Stimulated activated CD8-positive, alpha-beta memory T cell treated with anti-CD3 and anti-CD28 coated beads, Interleukin-4, amount 100 ng/mL, for 48 hours (primary cell): ENCODE measurements at places on chromosomes 5 and 9.

- DNase-seq, result no peak
Observed at GRCh38 chr9:89811886-89812450, 207.2 kb downstream of the GADD45G start.

DNA sequence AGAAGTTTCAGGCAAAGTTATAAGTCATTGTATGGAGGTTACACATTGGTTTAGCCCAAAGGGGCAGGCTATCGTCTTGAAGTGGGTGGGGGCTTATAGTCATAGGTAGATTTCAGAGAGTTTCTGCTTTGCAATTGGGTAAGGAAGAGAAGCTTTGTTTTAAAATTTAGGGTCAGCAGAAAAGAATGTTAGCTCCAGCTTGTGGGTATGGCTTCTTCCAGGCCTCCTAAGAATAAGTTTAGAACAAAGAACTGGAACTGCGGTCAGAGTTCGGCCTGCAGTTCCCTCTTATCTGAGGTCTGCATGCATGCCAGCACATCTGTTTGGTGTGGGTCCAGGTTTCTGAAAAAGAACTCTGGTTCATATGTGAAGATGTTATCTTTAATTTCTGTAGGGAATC lies 96.1 kb downstream of the CYFIP2 start:
- DNase-seq, result no peak

- DNase-seq, result no peak
Observed at GRCh38 chr5:40962207-40962955, 53.1 kb downstream of the C7 start.

DNA sequence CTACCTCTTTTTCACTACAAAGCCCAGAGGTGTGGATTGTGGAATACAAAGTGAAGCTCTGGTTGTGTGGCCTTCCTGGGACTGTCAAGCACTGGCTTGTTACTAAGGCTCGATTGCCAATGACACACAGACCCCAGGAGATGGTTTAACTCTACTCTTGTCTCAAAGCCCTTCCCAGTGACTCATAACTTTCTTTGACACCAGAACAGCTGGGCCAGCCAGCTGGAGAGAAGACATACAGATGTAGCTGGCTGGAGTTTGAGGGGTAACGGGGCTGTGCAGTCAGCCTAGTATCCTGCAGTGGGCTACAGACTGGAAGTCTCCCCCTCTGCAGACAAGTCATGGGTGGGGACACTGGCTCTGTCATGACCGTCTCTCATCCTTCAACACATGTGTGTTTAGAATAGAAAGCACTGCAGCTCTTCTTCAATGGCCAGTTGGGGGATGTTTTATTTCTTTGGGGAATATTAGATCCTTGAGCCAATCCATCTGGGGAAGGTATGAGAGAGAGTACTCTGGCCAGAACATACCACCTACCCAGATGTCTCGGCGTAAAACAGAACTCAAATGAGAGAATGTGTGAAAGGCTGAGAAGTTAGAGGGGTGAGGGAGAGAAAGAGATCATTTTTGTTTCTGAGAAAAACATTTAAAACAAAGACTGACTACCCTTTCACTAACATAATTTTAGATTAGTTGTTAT lies 53.3 kb downstream of the SEMA6A start:
- no peak for DNase-seq

DNA sequence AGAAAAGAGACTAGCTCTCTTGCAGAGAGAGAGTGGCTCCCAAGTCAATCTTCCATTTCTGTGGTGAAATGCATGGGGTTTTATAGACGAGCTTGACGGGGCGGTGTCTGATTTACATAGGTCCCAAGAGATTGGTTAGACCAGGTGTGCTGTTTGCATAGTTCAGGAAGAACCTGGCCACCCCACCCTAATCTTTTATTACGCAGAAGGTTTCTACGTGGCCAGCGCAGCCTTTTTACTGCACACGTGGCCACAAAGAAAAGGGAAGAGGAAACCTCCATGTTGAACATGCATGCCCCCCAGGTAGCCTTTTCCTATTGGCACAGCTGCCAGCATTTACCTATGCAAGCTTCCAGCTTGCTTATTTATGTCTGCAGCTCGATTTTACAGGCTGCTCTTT lies 92.1 kb downstream of the CAVIN4 start:
- no peak for DNase-seq

DNA sequence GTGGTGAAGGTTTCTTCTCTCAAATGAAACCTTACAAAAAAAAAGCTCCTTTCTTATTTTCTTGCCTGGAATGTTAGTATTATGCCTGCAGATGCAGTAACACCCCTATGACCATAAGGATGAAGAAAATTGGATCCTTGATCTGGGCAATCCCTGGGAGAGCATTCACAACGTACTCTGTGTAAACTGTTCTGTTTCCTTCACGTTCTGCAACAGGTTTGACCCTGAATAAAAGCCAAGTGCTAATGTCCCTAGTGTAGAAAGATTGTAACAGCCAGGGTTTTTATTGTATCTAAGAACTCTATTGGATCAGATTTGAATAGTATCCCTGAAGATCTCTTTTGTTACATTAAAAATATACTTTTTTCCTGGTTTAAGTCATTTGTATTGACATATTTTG lies 1639.6 kb upstream of the ACO1 start:
- DNase-seq, result no peak

GRCh38 chr5:143619040-143619439 lies 192.9 kb upstream of the HMHB1 start:
- DNase-seq, result no peak

GRCh38 chr5:149552553-149553160 lies 1.4 kb upstream of the CSNK1A1 start:
- no peak for DNase-seq

- DNase-seq, result no peak
Observed at GRCh38 chr5:39471836-39472508, 47.2 kb upstream of the DAB2 start.

- no peak for DNase-seq
Observed at GRCh38 chr5:139212906-139213305, 14.7 kb upstream of the SIL1 start.

DNA sequence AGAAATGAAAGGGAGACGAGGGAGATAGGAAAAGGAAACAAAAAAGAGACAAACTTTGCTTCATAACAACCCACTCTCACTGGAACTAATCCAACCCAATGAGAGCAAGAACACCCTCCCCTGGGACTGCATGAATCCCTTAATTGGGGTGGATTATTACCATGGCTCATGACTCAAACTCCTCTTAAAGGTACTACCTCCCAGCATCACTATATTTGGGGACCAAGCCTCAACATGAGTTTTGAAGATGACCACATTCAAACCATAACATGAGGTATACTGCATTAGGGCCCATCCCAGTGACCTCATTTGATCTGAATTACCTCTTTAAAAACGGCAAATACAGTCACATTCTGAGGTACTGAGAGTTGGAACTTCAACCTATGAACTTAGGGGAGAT lies 8.0 kb downstream of the MTAP start:
- no peak for DNase-seq

- no peak for DNase-seq
Observed at GRCh38 chr9:89794918-89795317, 190.1 kb downstream of the GADD45G start.

- DNase-seq, result no peak
Observed at GRCh38 chr9:113875459-113876150, 504 bp upstream of the ZNF618 start.

DNA sequence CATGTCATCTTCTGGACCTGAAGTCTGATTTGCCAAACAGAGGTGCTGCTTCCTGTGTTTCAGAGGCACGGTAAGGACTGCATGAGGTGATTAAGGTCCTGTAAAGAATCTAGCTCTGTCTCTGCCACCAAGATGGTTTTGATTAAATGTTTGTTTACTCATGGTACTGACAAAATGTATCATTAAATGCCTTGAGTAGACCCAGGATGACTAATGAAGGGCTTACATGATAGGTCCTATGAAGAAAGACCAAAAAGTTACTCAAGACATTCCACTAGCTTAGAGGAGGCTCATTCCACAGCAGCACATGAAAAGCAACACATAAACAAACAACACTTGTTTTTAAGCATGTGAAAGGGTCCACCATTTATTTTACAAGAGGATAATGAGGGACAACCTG lies 100.9 kb downstream of the BOD1 start:
- DNase-seq, result no peak

GRCh38 chr5:89313804-89314588 lies 431.0 kb upstream of the MEF2C start:
- peak; percentile 25 for DNase-seq

GRCh38 chr5:131622633-131623032 lies 12.4 kb downstream of the RAPGEF6 start:
- DNase-seq, result no peak

DNA sequence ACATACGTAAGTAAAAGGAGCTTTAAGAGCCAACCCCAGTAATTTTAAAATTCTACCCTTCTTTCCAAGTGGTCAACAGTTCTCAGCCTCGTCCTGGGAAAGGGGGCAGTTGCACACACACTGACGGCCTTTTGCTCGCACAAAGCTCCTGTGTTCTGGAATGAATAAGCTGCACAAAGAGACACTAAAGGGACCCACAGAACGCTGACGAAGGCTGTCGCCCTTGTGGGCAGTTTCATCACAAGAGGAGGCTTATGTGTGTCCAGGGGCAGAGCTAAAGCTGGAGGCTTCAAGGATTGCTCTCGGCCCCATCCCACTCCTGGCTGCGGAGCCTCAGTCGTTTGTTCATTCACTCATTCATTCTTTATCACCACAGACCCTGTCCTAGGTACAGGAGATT lies 67.0 kb upstream of the NEK6 start:
- peak; percentile 16 for DNase-seq

GRCh38 chr5:122790354-122791103 lies 15.6 kb downstream of the SNX2 start:
- no peak for DNase-seq

GRCh38 chr5:180034564-180034963 lies 37.0 kb downstream of the RNF130 start:
- no peak for DNase-seq

GRCh38 chr9:113932906-113933584 lies 56.9 kb downstream of the ZNF618 start:
- DNase-seq, result no peak

DNA sequence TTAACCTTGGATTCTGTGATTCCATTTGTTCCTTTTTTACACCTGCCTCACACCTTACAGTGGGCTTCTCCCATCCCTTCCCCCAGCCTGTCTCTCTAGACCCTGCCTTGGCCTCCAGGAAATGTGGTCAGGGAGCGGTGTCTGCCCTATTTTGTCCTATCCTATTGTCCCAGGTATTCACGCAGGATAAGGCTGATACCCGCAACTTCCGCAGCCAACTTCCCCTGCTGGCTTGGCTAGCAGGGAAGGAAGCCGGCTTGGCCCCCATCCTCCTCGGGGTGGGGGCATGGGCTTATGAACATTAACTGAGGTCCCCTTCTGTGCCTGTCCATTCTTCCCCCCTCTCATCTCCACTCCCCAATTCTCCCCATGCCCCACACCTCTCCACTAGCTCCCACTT lies 3.5 kb downstream of the CSF1R start:
- no peak for DNase-seq

DNA sequence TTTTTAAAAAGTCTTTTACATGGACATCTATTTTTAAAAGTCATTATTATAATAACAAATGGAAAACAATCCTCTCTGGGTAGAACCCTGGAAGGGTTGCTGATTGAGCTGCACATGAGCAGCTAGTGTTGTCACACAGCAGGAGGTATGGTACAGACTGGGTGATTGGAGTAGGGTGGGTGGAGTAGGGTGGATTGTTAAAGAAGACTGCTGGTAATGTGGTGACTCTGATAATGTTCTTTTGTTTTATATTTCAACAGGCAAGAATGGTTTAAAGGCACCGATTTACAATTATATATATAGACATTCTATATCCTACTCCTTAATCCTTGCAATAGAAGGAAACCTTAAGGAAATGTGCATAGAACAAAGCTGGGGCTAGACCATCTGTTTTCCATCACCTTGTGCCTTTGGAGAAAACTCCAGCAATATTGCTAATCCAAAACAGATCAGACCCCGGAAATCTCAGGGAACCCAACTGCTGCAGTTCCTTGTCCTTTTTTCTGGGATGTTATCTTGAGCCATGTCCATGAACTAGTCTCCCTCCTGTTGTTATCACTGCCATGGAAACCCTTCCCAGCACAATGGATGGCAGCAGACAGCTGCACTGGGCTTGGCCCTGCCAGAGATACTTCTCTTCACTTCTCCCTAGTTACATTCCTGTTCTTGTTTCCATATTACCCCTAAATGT lies 129.7 kb downstream of the YIPF5 start:
- no peak for DNase-seq

DNA sequence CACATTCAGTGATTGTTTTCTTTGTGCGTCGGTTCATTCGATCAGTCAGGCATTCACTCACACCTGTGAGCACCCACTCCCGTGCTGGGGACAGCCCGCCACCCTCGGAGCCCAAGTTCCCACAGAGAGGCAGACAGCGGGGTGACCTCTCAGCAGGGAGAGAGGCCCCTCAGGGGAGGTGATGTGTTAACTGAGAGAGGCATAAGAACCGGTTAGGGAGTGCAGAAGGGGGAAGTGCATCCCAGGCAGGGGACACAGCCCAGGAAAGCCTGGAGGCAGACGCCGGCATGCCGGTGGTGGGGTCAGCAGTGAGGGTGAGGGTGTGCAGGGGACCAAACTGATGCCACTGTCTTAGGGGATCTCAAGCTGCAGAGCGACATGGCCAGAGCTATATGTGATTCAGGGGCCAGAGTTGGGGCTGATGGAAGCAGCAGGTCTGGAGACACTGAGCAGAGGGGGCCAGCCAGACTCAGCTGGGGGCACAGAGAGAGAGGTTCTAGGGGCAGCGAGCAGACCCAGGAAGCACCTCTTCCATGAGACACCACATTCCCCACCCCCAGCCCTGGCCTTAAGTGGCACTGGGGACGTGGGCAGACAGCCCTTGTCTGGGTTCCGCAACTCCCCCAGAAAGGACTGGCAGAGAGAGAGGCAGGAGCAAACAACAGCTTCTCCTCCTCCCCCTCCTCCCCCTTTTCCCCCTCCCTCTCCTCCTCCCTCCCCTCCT lies 35.9 kb downstream of the HK3 start:
- DNase-seq, result no peak

- DNase-seq, result peak; percentile 61
Observed at GRCh38 chr9:35814106-35814840, 569 bp downstream of the HINT2 start.

GRCh38 chr5:33334829-33335228 lies 105.9 kb upstream of the TARS1 start:
- DNase-seq, result no peak

GRCh38 chr5:139974661-139975060 lies 68.4 kb downstream of the NRG2 start:
- DNase-seq, result peak; percentile 19

DNA sequence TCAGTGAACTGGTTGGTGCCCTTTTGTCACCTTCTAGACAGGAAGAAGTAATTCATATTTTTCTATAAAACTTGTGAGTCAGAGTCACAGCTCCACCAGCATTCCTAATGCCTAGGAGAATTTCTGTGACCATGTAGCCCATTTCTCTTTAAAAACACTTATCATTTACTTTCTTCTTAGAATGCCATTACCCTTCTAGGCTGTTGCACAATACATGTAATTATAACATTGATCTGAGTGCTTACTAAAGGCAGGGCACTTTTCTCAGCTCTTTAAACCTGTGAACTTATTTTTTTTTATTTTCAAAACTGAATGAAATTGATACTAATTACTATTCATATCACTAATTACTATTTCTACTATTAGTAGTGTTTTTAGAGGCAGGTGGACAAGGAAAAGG lies 373.7 kb downstream of the TLE4 start:
- DNase-seq, result no peak
